ENCODE measurements at places on chromosomes 16 and 17.

- DNase-seq: no peak
Measured at GRCh38 chr16:82963653-82964052, 336.9 kb downstream of the CDH13 start.

DNA sequence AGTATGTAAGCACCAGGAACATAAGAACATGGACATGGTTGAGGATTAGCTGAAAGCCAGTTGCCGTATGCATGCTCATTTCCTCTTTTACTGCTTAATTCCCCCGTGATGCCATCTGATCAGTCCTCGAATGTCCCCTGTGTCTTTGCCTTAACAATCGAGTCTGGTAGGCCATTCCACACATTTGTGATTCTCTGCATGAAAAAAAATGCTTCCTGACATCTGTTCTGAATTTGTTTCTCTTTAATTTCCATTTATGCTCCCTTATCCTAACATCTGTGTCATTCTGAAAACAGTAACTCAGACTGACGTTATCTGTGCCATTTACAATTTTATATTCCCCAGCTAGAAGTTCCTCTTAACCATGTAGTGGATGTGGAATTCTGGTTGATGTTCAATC, 158.2 kb upstream of the TOX3 start:
- no peak for DNase-seq

DNA sequence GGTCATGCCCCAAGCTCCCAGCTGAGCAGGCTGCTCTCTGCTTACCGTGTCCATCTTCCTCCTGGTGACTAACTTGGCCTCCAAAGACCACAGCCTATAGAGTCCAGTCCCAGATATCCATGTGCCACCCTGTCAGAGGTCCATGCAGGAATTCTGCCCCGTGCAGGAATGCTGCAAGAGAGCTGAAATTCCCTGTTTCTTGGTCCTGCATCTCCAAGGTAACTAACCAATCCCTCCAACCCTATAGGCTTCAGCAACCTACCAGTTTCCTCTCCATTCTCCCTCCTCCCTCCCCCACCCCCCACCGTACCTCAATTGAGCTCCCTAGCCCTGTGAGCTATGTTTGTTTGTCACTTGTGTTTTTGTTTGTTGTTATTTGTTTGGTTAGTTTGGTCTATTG, 9.6 kb upstream of the MKS1 start:
- DNase-seq: no peak

GRCh38 chr17:32831627-32832243, 45.2 kb downstream of the MYO1D start:
- DNase-seq: no peak

GRCh38 chr16:66843191-66843590, 1.0 kb upstream of the CA7 start:
- DNase-seq: no peak

DNA sequence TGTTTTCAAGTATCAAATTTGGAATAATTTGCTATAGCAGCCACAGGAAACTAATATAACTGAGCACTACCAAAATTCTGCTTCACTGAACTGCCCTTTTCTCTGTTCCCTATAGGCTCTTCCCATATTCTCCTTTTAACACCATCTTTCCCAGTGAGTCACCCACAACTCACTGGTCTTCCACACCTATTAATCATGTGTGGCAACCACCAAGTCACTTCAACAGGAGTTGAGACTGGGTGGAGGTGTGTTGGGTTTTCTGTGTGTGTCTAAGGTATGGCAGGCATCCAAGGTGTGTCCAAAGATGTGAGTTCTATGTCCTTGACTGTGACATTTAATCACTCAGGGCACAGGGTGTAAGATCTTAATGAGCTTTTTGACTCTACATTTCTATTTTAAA, 610.0 kb upstream of the CDH11 start:
- DNase-seq: no peak

GRCh38 chr16:85998868-85999729, 100.1 kb downstream of the IRF8 start:
- DNase-seq: no peak

DNA sequence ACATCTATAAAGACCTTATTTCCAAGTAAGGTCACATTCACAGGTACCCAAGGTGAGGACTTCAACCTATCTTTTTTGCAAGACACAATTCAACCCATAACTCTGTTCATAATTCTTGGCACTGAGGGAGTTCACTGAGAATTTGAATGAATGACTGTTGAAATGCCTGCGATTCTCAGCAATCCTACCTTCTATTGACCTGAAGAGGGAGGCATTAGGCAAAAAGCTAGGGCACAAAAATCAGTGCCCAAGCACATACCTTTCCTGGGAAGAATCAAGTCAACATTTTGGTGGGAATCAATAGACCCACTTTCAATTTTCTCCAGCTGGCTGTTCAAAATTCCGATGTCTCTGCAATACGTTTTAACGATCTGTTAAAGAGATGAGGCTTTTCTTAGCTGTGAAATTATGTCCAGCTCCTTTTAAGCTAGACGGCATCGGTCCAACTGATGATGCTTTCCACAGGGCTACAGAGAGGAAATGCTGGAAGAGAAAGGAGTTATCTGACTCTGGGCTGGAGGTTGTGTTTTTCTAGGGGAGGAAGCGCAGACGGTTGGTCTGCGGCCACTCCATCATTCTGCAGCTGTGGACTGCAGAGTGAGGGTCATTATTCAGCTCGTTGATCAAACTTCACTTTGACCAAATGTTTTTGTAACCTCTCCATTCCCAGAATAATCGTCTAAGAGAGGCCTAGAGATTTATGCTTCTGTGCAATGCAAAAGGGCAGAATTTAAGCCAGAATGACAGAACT, 25.2 kb downstream of the BCO1 start:
- no peak for DNase-seq

DNA sequence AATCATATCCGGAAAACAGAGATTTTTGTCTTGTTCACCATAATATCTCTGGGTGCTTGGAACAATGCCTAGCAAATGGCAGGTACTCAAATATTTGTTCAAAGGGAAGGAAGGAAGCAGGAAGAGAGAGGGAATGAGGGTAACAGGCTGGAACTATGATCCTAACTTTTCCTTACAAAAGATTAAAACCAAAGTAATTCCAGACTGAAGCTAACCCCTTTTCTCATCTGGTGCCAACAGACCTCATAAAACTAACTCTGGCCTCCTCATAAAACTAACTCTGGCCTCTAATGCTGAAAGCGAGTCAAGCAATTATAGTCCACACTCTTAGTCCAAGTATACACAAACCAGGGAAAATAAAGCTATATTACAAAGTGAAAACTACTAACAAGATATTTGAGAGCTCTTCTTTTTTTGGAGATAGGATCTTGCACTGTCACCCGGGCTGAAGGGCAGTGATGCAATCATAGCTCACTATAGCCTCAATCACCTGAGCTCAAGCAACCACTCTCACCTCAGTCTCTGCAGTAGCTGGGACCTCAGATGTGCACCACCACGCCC, 84.6 kb downstream of the KANSL1 start:
- no peak for DNase-seq

DNA sequence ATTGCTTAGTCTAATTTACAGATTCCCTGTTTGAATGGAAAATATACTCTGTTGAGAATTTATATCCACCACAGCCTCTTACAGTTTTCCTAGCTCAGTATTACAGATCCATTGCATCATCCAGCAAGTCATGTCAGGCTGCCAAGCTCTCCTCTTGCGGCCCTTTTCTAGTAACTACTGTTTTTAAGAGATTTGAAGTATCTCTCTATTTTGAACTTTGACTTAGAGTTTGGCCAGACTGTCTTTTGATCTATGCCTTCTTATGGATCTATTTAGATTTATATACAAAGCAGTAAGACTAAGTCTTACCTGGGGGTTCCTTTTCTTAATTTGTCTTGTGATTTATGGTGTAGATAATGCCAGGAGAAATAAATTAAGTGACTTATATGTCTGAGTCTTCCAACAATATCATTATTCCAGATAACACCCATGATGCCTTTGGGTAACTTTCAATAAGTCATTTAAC, 53.1 kb upstream of the ABCC11 start:
- no peak for DNase-seq
